Epithelial cell of esophagus (primary cell): ENCODE measurements at places on chromosomes 16 and 17.

GRCh38 chr16:56932721-56933619, 1.0 kb downstream of the HERPUD1 start:
- DNase-seq: peak; percentile 81

DNA sequence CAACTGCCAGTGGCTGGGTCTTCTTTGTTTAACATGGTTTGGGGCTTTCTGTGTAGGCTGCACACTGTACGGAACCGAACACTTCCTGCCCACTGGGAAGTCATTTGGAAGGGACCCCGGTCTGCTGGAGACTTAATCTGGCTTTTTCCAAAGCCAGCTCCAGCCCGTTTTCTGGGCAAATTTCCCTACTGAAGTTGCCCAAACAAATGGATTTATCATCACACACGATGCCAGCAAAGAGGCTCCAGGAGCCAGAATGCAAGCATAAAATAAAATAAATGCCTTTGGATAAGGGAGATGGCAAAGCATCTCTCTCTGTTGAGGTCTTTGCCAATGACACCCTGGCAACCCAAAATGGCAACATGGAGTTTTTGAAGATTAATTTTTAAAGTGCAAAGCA, 259.9 kb upstream of the IRX3 start:
- no peak for DNase-seq

DNA sequence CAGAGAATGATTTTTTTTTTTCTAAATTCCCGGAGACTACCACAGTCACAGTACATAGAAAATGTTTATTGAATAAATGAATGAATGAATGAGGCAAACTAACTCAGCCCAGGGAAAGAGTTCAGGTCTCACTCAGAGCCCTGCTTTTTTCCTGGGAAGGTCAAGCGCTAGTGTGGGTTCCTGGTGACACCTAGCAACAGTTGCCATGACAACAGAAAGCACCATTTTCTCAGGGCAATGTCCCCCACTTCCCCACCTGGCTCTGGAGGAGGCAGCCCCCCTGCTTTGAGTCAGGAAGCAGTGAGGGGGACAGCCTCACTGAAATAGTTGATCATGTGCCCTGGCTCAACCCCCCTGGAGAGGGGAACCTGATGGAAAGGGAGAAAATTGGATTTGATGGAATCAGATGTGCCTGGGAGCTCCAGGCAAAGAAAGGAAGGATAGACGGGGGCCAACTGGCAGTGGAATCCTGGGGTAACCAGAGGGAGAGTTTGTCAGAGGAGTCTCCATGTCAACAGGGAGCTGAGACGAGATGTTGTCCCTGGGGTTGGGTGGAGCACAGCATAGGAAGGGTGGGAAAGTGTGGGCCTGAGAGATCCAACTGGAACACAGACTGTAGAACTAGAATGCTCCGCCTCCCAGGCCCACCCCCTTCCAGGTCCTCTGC, 242.2 kb upstream of the CCL2 start:
- DNase-seq: no peak

- DNase-seq: peak; percentile 62
These were observed 21.5 kb downstream of the DCAF7 start for GRCh38 chr17:63571632-63572310.

- DNase-seq: no peak
These were observed 25.7 kb downstream of the SPACA3 start for GRCh38 chr17:33017366-33017765.
